HL-60 (cell line): ENCODE measurements at places on chromosomes 5 and 9.

DNA sequence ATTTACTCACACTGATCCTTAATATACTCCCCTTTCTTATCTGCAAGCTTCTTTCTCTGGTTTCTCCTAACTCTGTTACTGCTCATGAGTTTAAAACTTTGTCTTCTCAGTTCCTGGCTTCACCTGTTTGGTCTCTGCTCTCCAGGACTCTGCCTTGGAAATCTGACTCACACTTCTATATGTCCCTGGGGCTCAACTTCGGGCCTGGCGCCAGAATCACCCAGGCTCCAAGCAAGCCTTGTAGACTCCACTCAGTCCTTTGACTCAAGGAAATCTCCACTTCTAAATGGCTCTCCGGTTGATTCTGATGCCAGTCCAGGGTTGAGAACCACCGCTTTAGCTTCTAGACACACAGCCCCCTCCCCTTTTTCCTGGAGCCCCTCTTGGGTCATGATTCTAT, 57.8 kb downstream of the TMC1 start:
- DNase-seq: no peak

DNA sequence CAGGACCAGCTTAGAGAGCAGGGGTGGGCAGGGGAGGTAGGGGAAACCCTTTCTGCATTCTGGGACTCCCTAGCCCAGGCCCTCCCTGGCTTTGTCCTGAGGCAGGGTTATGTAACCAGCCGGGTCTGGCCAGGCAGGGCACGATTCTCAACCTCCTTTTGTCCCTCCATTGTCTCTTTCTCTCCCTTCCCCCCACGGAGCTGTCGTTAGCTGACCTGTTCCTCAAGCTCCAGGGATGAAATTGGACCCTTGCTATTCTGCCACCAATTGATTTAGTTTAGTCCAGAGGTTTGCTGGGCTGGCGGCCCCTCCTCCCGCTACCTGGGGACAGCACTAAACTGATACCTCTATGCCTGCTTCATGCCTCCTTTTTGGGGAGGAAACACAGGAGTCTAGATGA, 9.4 kb upstream of the NDST1 start:
- no peak for DNase-seq

GRCh38 chr9:133238272-133238850, 29.3 kb upstream of the OBP2B start:
- no peak for DNase-seq

- no peak for DNase-seq
Measured at GRCh38 chr5:128349044-128349858, 188.8 kb downstream of the FBN2 start.

DNA sequence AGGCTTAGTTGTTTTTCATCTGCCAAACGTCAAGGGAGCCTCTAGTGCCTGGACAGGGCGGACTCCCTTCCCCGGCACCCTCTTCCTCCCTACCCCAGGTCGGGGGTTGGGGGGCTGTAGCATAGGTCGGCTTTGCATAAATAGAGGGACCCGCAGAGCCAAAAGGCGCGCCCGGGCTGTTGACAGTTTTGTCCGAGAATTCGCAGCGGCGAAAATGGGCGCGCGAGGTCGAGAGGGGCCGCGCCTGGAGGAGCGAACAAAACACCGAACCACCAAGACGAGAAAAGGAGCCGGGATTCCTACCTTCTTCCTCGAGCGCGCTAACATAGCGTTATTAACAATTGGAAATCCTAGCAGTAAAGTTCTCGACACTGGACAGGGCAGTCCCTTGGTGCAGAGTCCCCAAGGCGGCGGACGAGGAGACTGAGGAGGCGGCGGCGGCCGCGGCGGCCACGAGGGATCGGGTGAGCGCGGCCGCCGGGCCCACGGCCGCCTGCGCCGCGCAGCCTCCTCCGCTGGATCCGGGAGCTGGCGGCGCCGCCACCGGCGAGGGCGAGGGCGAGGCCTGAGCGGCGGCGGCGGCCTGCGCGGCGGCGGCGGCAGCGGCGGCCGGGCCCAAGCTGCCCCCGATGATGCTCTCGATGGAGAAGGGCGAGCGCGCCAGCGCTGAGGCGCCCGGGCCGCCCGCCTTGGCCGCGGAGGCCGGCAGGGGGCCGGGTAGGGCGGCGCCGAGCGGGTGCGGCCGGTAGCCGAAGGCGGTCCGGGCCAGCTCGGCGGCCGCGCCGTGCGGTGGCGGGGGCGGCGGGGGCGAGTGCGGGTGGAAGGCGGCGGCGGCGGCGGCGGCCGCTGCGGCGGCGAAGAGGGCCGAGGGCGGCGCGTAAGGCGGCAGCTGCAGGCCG, 1.7 kb downstream of the FOXD1 start:
- DNase-seq: no peak
